ENCODE measurements at places on chromosomes 11 and 22.

- no peak for DNase-seq
Measured at GRCh38 chr11:66570079-66570849, 1.9 kb upstream of the CTSF start.

DNA sequence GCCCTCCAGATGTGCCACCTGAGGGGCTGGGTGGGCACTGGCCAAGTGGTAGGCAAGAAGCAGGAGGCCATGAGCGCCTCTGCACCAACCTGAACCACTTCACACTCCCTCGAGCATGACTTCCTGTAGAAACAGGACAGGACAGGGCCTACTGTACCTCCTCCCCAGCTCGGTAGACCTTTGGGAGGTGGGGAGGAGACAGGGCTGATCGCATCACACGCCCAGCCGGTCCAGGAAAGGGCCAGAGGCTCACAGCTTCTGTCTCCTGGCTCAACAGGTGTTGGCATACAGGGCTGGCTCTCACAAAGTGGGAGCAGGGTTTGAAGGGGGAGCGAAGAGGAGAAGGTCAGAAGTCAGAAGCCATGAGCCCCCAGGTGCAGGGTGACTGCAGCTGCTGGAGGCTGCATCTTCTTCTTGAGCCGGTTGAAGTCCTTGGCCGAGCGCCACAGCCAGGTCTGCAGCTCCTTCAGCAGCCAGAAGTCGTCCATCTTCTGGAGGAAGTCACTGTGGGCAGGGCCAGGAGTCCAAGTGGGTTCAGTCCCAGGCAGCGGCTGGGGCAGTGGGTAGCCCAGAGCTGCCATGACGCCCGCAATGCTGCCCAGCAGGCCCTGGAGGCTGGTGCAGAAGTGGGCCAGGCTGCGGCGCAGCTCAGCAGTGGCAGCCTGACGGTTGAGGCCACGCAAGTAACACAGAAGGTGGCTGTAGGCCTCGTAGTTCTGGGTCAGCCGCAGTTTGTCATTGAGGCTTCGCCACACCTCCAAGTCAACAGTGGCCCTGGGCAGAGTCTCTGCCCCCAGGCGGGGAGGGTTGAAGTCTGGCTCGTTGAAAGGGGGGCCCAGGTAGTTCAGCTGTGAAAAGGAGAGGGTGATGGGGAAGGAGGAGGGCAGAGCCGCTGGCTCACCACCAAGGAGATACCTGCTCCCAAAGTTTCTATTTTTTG is 8.3 kb downstream of the CLCF1 start:
- no peak for DNase-seq

DNA sequence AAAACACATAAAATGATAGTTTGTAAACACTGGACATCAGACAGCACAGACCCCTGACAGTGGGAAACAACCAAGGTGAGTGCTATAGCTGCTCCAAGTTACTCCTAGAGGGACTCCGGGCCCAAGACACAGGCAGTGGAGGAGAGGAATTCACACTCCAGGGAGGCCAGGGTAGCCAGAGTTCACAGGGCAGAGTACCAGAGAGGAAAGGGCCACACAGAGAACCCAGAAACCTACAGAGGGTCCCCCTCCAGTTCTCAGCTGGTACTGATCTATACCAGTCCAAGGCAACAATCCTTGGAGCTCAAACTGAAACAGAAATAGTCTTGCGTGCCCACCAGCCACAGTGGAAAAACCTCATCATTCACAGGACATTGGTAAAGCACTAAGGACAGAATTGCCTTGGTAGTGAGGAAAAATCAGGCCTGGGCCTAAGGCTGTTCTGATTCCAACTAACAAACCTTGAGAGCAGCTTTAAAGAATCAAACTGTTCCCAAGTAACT is 7.6 kb downstream of the VPS37C start:
- no peak for DNase-seq

DNA sequence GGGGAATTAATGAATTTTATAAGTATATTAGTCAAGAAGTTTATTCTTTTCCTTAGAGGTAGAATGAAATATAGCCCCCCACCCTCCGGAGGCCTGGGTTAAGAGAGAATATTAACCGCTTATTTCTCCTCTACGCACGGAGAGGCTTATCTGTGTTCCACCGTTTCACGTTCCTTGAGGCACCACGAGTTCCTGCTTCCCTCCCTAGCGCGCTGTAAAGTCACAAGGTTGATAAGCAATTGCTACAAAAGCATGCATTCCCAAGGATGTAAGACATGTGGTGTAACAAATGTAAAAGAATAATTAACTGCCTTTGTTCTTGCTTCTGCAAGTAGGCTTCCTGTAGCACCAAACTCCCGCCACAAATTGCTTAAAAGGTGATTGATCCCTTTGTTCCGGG is 1.5 kb upstream of the ANKRD42 start:
- no peak for DNase-seq

- DNase-seq = no peak
Measured at GRCh38 chr11:43832536-43832935, 48.1 kb upstream of the ALKBH3 start.

DNA sequence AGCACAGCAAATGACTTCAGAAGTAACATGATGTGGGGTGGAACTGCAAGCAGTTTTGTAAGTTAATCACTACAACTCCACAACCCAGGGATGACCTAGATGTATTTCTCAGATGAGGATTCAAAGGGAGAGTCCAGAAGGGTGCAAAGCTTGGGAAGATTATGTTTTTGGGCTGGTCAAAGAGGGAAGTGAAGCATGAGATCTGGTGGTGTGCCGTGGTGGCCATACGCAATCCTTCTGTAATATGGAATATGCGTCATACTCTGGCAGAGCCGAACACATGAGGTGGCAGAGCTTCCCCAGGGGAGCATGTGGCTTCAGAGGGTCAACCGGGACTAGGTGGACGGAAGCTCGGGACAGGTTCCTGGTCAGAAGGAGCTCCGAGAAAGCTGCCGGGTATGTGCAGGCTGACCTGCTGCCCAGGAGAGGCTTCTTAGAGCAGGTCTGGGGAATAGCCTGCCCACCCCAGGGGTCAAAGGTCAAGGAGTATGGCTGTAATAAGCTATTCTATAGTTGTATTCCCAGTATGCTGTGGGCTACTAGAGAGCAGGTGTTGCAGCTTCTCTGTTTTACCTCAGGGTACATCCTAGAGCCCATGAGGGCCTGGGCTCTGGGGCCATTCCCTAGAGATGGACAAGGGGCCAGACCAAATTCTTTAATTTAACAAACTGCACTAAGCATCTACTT is 70.1 kb upstream of the PHOX2A start:
- no peak for DNase-seq

DNA sequence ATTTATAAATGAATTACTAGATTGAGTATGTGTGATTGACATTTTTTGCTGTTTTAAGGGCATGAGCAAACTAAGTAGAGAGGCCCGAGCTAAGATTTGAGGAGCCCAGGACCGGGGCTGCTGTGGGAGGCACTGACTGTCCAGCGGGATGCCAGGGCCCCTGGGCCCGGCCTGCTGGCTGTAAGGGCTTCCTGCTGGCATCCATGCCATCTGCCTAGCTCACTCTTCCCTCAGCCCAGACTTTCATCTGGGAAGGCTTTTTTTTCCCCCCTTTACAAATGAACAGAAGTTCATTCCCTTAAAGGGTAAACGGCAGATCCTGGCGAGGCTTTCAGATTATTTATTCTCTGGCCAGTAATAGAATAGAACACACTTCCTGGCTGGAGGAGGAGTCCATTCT is 16.0 kb upstream of the TP53I11 start:
- no peak for DNase-seq

DNA sequence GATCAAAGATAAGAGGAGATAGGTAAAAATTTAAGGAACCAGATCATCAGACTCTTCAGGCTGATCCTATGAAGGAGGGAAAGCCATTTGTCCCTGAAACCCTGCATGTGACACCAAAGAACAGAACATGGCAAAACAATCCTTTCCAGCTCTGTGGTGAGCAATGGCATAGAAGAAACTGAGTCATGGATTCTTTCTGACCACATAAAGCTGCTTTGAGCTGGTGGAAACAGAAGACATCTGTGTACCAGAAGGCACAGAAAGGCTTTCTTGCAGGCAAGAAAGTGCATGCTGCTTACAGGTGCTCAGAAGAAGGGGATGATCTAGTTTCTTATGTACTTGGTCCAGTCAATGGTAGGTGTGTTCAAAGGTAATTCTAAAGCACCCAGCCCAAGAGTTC is 45.0 kb upstream of the APOA1 start:
- DNase-seq = no peak

- DNase-seq = no peak
Measured at GRCh38 chr11:44986315-44986714, 35.6 kb upstream of the TP53I11 start.

DNA sequence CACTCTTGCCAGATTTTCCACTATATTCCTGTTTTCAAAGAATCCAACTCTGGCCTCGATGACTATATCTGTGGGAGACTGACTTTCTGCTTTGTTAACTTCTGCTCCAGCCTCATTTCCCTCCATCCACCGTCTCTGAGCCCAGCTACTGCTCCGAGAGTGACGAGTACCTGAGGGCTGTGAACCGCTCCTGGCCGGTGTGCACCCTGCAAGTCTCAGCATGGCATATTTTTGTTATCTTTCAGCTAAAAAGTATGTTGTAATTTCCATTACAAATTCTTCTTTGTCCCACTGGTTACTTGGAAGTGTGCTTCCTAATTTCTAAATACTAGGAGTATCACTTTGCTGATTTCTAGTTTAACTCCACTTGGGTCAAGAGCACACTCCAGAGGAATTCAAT is 36.5 kb upstream of the MOB2 start:
- no peak for DNase-seq

DNA sequence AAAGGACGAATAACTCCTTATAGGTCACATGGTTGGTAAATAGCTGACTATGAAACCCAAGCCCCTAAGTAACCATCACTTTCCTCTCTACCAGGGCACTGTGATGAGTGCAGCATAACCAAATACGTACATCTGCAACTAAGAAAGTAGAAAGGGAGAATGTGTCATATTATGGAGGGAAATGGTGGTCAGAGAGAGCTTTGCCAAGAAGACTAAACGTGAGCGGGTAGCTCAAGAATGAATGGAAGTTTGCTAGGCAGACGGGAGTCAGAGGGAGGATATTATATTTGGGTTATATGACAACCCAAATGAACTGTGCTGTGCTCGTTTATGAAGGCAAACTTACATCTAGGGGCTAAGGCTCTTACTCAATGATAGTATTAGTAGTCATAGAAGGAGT is 537.3 kb downstream of the OPCML start:
- no peak for DNase-seq
